Melanocyte of skin (primary cell): ENCODE measurements at places on chromosomes 2 and 18. TPM values are rescaled to one million over a fixed set of nuclear protein-coding genes. Genes with fewer than 3 reads are reported as not detected.

The SCN7A gene
- not detected in 2 replicates for total RNA-seq

The LRRTM4 gene
- not detected in 2 replicates for total RNA-seq

The ICOS gene
- total RNA-seq: 2.3 and 2.9 TPM in 2 replicates

The SPATA3 gene
- not detected in 2 replicates for total RNA-seq

The TTN gene
- under 0.01 TPM in 2 replicates for total RNA-seq

The INHA gene
- total RNA-seq: not detected in 2 replicates

The ZNF385B gene
- total RNA-seq: not detected in 2 replicates

The ADGRF3 gene
- total RNA-seq: 0.33 TPM in 1 of 2 replicates, not detected in the other
